ENCODE measurements at places on chromosomes 5 and 9.

DNA sequence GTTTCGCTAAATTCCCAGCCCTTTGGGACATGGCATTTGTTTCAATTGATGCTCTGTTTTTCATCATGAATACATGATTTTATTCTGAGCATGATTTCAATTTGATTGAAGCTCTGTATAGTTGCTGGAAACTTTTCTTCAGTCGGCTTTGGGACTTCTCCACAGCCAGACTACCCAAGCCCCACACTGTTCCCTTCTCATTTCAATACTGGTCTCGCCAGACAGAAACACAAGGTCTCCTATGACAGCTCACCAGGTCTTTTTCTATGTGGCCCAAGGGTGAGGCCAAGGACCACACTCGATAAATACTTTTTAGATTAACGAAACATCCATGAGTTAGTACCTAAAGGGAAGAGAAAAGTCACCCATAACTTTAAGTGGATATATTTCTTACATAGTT lies 132.2 kb downstream of the ARL15 start:
- no peak for DNase-seq

GRCh38 chr5:36928947-36929346 lies 52.4 kb downstream of the NIPBL start:
- DNase-seq, result no peak

DNA sequence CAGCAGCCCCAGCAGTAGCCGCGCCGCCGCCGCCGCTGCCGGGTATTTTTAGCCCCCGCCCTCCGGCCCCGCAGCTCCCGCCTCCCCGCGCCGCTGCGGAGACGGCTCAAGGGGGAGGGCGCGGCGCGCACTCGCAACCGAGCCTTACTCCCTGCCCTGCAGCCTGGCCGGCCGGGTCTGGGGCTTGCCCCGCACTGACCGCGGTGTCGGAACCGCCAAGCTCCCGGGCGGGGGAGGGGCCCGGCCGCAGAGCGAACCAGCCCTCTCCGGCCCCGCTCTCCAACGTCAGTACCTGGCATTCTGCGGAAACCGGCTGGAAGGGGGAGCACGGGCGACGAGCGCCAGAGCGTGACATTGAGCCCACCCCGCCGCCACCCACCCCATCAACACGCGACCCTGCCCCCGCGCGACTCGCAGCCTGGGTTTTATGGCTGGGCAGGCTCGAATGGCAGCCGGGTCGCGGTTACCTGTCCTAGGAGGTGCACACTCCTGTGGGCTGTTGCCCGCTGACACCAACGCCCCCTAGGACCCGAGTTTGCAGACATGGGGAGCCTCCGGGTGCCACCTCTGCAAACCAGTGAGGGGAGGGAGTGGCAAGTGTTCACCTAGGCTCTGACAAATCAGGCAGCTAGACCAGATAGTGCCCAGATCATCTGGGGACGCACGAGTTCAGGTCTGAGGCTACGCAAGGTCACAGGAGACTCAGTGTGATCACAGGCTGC lies at the start of gene ACSL6:
Gene ACSL6 (minus strand): TSS at position 37 of the 722 bp plus-strand sequence. CDS start 105 bp downstream, outside the sequence.
- peak; percentile 51 for DNase-seq

GRCh38 chr5:61623401-61624069 lies 291.5 kb downstream of the ZSWIM6 start:
- no peak for DNase-seq

- DNase-seq, result no peak
Measured at GRCh38 chr9:71719562-71719961, 48.8 kb downstream of the CEMIP2 start.

GRCh38 chr5:75574791-75575190 lies 36.5 kb upstream of the ANKDD1B start:
- DNase-seq, result no peak

DNA sequence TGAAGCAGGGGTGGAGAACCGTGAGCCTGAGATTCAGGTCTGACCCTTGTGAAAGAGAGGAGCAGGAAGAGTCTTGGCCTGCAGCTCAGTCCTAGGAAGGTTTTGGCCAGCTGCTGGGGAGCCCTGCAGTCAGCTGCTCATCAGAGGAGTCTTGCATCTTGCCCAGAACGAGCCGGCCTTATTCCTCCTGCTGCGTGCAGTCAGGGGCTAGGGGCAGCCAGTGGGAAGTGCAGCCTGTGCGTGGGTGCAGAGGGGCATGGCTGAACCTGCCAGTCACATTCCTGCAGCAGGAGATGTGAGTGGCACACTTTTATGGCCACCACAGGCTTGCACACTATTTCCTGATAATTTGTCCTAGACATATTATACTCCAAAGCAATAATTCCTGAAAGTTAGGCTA lies 278.7 kb downstream of the NPR3 start:
- no peak for DNase-seq

Measured in right lobe of liver (tissue), 6 donors.